ENCODE measurements at places on chromosomes 16 and 17.

GRCh38 chr17:10210151-10210574 lies 11.8 kb upstream of the GAS7 start:
- no peak for DNase-seq

DNA sequence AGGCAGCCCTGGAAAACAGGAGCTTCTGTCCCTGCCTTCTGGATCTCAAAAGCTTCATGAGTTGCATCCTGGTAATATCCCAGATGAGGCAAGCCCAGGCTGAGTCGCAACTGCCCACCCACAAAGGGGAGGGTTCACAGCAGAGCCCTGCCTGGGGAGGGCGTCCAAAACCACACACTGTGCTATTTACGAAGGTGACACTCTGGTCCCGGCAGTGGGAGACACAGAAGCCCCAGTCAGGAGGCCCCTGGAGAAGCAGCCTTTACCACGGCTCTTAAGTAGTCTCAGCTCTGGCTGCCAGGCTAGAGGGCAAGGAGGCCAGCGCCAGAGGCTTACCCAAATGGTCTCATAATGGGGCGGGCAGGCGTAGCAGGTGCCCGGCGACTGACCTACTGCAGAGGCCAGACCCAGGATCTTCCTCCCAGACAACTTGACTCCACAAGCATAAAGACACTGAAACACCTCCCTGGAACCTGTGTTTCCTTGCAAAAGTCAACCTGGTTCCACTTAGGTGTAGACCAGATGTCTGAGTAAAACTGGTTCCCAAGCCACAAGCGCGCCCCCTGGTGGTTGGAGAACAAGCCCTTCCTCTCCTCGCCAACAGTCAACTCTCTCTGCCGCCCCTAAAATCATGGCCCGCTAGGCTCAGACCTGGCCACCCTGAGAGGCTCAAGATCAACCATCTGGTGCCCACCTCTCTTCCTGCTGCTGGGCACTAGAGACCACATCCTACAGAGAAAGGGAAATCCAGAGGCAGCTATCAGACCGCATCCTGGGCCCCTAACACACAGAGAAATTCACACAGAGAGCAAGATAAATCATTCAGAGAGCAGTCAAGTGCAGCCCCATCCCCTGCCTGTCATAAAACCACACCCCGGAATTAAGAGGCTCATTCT lies 5.2 kb downstream of the AXIN2 start:
- peak; percentile 76 for DNase-seq

GRCh38 chr16:49730772-49731171 lies 125.1 kb downstream of the ZNF423 start:
- no peak for DNase-seq

- no peak for DNase-seq
Observed at GRCh38 chr17:48997103-48997826, at the start of gene IGF2BP1. Gene IGF2BP1 (plus strand): TSS chr17:48997385. CDS start chr17:48997746, 361 bp downstream.

- DNase-seq, result no peak
Observed at GRCh38 chr16:30521476-30521872, 4.9 kb downstream of the ZNF768 start.

DNA sequence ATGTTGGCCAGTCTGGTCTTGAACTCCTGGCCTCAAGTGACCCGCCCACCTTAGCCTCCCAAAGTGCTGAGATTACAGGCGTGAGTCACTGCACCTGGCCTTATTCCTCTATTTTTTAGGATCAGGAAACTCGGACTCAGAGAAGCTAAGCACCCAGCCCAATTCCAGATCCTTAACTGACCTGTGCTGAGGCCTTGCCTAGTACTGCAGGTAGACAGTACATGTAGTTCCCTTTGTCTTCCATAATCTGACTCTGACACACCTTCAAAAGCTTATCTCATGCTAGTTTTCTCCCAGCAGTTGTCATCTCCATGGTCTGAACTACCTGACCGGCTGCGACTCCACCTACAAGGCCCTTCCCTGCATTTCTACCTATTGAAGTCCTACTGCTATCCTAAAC lies 65.7 kb upstream of the AXIN2 start:
- no peak for DNase-seq

DNA sequence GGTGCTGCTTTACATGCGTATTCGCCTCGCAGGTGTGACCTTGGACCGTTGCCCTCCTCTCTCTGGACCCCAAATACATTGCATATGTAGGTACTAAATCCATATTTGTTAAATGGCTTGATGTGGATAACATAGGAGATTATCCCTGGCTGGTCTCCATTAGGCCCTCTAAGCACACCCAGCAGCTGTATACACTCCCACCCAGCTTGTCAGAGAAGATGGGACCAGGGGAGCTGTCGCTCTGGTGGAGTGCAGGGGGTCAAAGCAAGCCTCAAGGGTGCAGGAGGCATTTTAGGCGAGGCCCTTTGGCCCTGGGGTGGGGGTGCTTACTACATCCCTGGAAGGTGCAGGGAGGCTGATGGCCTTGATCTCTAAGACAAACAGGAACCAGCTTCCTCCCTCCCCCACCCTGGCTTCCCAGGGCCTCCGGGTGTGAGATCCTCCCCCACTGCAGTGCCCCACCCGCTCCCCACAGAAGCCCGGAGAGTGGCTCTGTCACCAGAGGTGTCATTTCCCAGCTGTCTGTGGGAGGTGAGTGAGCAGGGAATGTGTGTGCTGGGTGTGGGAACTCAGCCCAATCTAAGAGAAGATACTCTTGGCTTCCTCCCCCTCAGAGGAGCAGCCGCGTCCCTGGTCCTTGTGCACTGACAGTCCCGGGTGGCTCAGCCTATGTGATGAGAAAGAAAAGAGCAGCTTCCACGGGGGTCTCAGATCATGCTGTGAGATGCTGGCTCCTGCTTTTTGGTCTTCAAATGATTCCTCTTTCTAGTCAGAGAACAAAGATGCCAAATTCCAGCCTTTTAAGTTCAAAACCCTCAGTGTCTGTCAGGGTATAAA lies 1.4 kb upstream of the VAMP2 start:
- no peak for DNase-seq

- no peak for DNase-seq
Observed at GRCh38 chr17:76480632-76481031, 13.2 kb downstream of the AANAT start.

DNA sequence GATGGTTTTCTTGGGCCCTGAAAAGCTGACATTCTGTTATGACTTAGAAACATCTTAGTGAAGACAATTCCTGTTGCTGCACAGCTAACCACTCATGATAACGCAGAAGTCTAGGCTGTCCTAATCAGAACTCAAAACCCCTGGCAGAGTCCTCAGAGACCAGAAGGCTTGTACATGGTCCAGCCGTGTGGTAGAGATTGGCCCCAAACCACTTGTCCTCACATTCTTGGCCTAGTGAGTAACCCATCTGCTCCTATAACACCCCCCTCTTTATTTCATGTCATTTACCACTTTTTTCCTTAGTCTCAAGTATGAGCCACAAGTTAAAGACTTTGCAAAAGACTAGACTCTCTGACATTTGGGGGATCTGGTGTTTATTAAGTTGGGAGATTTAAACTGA lies 116.5 kb upstream of the ADAMTS18 start:
- DNase-seq, result no peak

DNA sequence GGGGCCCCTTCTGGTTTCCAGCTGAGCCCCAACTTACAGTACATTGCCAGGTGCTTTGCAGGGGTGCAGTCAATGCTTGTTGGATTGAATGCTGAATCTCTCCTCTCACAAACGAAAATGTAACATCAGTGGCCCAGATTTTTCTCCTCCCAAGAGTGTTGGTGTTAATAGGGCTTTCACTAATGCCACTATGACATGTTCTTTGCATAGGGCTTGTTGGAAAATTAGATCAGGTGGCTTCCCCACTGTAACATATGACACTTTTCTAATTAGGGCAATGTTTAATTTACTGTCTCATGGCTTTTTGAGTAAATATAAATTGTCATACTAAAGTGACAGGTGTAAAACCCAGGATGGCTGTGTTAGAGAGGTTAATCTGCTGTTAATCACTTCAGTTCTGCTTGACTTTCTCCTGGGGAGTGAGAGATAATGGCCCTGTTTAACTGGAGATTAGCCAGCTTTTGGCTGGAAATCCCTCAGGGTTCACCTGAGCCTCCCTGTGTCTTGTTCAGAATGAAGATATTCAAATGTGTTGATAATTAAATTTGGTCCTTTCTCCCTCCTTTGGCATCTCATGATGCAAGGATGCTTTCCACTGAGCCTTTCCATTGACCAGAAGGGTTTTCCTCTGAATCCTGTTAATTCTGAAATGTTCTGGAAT lies 502.3 kb downstream of the RBFOX1 start:
- no peak for DNase-seq

DNA sequence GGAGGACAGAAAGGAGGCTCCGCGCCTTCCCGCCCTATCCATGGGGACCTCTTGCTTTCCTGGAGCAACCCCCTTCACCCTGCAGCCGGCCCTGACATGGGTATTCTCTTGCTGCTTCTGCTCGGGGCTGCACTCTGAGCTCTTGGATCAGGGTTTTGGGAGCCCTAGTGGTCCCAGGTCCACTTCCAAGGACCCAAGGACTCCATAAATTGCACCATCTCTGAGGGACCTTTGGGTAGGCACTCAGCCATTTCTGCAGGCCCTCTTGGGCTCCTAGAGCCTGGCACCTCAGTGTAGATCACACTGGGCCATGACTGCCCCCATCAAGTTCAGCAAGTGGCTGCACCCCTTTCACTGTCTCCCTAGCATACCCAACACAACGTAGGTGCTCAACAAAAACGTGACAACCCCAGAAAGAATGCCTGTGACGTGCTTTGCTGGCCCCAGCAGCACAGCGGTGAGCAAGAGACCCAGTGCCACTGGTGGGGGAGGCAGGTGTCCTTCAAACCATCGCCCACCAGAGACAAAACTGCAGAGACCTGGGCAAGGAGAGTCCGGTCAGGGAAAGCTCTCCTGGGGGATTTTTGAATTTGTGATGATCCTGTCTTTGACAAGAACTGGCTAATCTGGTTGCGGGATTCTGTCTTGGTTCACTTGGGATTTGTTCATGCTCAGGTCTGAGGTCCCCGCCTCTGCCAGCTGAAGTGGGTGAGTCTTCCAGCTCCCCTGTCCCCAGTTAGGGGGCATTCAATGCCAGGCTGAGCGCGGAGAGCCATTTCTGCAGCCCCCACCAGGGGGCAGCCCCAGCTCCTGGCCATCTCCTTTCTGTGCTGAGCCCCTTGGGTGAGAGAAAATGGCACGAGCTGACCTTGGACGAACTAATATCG lies 2.5 kb upstream of the RAB11FIP4 start:
- peak; percentile 37 for DNase-seq

GRCh38 chr16:14400285-14400977 lies 229.6 kb downstream of the PARN start:
- no peak for DNase-seq

GRCh38 chr16:49782405-49782804 lies 73.5 kb downstream of the ZNF423 start:
- DNase-seq, result no peak

DNA sequence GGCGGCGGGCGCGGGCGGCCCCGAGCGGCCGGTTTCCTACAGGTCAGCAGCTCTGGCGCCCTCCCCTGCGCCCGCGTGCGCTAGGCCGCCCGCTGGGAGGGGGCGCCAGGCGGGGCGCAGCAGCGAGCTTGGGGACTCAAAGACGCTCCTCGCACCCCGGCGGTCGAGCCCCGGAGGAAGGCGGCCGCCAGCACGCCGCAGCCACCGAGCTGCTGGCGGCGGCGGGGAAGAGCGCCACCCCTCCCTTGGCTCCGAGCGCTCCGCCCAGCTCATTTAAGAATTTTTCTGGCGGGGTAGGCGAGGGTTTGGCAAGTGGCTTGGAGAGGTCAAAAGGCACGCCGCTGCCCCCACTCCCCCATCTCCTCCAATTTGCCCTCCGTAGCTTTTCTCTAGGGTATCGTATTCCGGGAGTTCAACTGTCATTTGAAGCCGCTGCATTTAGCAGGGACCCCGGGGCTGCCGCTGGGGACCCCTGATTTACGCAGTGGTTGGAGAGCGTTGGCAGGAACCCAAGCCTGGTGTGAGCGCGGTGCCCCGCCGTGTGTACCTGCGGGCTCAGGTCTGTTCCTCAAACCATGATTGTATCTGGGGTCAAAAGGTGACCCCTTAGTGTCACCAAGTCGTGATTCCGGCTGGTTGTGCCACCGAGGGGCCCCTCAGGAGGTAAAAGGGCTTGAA lies 59.5 kb upstream of the GSE1 start:
- DNase-seq, result no peak

GRCh38 chr16:74455213-74455612 lies 33.9 kb upstream of the CLEC18B start:
- DNase-seq, result no peak

DNA sequence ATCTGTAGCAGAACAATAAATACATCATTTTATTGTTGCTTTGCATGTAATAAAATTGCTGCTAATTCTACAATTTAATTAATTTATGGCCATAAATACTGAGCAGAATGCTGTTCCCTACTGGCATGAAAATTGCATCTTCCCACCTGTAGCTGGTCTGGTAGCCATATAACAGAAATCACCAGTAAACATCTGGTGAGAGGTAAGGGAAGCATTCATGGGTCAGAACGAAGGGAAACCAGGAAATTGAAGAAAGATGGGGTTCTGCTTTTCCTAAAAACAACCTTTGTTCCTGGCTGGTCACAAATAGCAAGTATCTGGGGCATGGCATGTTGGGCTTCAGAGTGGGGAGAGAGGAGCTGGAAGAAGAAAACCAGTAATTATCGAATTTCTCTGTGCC lies 128.4 kb downstream of the CDH11 start:
- no peak for DNase-seq

- no peak for DNase-seq
Observed at GRCh38 chr17:56121191-56122051, 31.9 kb upstream of the ANKFN1 start.

- DNase-seq, result no peak
Observed at GRCh38 chr17:38690386-38690785, 14.7 kb upstream of the MLLT6 start.

- peak; percentile 37 for DNase-seq
Observed at GRCh38 chr16:56303066-56303715, 111.9 kb downstream of the GNAO1 start.

DNA sequence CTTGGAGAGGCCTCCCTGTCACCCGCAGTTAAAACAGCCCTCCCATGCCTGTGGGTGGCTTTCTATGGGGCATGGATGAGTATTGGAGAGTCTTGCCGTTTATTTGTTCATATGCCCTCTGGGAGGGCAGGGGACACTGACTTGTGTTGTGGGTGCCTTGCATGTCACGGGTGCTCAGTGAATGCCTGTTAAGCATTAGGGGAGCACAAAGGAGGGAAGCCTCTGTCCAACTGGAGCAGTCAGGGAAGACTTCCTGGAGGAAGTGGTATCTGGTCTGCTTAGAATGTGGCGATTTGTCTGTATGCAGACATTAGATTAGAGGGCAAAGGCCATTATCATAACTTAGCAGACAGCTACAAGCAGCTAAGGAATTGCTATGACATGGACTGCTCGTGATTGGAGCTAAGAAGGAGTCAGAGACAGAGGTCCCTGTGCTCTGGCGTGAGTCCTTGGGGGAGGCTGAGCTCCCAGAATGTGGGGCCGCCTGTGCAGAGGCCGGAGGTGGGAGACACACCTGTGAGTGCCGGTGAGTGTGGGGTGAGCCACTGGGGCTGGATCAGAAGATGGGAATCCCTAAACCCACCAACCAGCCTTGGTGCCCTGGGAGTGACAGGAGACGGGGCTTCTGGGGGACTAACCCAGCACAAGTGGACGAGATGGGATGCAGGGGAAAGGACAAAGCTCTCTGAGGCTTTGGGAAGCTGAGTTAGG lies 286.1 kb downstream of the SEC14L1 start:
- DNase-seq, result no peak

Data from substantia nigra (tissue), 51 donors.